ENCODE measurements at places on chromosomes 2 and 18.

- no peak for DNase-seq
These were observed 78.8 kb downstream of the ANKRD12 start for GRCh38 chr18:9215221-9215933.

DNA sequence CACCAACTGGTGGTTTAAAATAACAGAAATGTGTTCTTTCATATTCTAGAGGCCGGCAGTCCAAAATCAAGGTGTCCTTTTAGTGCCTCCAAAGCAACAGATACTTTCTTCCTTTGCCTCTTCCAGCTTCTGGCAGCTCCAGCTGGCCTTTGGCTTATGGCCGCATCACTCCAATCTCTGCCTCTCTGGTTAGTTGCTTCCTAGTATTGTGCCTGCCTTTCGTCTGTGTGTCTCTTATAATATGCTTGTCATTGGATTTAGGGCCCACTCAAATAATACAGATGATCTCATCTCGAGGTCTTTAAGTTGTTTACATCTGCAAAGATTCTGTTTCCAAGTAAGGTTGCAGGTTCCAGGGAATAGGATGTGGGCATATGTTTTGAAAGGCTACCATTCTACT, 855.2 kb upstream of the ID2 start:
- DNase-seq: no peak

DNA sequence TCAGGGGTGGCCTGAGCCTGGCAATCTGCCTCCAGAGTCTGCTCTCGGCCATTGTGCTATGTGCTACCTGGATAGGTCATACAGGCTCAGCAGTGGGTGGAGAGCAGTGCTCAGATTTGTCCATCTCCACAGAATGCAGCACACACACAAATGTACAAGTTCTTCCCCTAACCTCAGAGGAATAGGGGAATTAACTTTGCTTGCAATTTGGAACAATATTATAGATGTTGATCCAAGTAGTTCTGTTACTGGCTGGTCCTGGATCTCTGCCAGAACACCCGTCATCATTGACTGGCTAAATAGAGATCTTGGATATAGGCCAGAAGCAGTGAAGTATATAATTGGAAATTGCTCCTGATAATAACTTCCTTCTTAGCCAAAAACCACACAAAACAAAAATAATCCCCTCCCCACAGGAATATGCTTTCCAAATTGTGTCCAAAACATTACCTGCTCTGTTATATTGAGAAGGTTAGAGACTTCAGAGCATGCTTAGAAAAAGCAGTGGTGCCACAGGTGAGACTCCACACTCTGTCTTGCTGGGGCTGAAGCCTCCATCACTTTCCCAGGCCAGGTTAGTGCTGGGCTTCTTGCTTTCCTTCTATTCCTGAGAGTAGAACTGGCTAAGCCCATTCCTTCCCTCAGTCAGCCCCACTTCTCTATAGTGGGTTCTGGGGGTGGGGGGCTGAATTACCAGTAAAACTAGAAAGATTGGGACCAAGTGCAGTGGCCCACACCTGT, 38.8 kb downstream of the NCAPH start:
- DNase-seq: peak; percentile 72

- no peak for DNase-seq
These were observed 122.1 kb upstream of the FOSL2 start for GRCh38 chr2:28270456-28271152.

DNA sequence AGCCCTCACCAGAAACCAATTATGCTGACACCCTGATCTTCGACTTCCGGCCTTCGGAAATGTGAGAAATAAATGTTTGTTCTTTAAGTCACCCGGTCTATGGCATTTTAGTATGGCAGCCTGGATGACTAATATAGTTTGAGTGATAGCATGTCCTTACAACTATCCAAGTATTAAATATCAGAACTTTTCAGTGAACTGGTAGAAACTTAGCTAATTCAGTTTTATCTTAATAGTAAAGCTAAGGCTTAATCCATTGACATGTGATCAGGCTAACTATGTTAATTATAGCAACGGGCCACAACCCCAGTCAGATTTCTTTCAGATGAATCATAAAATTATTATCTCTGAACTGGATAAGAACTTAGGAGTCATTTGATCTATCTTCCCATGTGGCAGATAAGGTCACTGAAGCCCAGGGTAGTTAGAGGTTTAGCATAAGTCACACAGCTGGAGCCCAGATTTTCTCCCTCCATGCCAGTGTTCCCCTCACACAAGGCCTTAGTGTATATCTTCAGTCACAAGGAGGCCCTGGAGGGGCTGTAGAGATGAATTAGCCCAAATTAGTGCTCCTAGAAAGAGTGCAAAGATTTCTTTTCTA, 40.7 kb upstream of the UPP2 start:
- DNase-seq: no peak

- no peak for DNase-seq
These were observed 17.7 kb upstream of the ACTR3 start for GRCh38 chr2:113872201-113872600.

- DNase-seq: no peak
These were observed 13.0 kb downstream of the RND3 start for GRCh38 chr2:150474326-150475074.

- DNase-seq: no peak
These were observed 87.5 kb upstream of the MSH2 start for GRCh38 chr2:47315475-47315874.

DNA sequence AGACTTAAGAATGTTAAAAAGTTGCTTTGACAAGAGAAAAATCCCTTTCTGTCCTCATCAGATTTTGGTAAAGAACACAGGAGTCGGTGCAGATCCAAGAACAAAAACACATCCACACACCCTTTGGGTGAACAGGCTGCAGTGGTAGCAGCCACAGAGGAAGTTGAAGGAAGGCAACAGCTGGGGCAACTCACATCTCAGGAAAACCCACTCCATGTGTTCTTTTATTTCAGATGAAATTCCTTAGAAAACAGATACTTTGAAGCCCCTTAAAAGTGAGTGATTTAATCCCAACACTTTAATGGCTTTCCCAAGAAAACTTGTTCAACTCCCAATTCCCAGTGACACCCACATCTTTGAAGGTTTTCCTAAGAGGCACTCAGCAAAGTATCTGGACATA, 271.3 kb downstream of the ICOS start:
- DNase-seq: no peak

- DNase-seq: no peak
These were observed 113.2 kb downstream of the TSN start for GRCh38 chr2:121868652-121869051.

GRCh38 chr18:78994000-78994399, 14.4 kb downstream of the SALL3 start:
- no peak for DNase-seq

DNA sequence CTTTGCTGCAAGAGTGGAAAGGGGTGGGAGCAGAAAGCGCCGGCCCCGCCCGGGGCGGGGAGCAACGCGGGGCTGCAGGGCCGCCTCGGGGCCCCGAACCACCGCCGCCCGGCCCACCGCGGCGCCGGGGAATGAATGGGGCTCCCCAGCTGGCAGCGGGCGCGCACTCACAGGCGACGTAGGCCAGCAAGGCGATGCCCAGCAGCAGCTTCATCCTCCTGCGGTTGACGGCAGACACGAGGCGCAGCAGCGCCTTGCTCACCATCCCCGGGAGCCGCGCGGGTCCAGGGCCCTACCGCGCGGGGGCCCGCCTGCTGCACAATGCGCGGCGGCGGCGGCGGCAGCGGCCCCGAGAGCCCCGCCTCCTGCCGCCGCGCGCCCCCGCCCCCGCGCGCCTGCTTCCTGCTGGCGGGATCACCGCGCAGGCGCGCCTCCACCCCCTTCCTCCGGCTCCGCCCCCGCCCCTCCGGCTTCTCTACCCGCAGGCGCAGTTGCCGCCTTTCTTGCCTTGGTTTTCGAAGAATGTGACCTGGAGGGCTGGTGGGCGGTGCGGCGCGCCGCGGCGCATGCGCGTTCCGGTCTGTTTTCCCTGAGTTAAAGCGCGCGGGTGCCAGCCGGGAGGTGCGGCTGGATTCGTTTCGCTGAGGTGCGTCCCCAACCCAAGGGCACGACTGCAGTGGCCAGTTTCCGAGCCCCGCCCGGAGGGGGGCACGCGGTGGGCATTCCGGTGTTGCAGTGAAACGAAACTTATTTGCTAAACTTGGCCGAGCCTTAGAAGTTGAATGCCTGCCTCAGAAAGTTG, at the start of gene UXS1:
Gene UXS1, minus strand, starts transcription at position 325 of the 802 bp plus-strand sequence. Its CDS starts 60 bp downstream, at position 265.
- DNase-seq: peak; percentile 88

Data from thoracic aorta (tissue), 2 donors.